ENCODE measurements at places on chromosomes 3 and 15.

DNA sequence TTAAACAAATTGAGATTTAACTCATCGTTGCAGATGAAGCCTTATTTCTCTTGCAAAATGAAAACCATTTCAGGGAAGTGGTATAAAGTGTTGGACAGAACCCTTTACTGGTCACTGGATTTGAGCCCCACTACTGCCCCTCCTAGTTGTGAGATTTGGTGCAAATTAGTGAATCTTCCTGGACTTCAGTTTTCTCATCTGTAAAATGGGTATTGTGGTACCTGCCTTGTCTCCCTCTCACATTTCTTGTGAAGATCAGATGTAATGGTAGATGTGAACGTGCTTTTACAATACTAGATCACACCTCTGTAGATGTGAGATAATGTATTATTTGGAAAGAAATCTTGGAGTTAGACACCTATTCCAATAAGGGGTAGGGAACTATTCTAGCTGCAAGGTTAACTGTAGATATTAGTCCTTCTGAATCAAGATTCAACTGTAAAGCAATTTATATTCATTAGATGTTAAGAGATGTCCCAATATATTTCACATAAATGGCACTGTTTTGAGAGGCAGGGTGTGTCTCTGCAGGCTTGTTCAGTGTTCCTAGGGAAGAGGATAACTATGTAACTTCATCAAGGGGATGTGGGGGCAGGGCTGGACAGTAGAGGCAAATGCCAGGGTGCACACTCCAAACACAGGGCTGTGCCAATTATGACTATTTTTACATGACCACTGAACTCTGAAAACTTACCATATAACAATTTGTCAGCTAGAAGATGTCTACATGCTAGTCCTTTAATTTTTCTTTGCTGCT lies 112.4 kb upstream of the PFN2 start:
- no peak for DNase-seq

- no peak for DNase-seq
Observed at GRCh38 chr3:117398141-117398899, 688.7 kb downstream of the TUSC7 start.

GRCh38 chr3:153621953-153622352 lies 459.9 kb downstream of the RAP2B start:
- peak; percentile 39 for DNase-seq

- no peak for DNase-seq
Observed at GRCh38 chr3:168396861-168397260, 301.1 kb upstream of the GOLIM4 start.

DNA sequence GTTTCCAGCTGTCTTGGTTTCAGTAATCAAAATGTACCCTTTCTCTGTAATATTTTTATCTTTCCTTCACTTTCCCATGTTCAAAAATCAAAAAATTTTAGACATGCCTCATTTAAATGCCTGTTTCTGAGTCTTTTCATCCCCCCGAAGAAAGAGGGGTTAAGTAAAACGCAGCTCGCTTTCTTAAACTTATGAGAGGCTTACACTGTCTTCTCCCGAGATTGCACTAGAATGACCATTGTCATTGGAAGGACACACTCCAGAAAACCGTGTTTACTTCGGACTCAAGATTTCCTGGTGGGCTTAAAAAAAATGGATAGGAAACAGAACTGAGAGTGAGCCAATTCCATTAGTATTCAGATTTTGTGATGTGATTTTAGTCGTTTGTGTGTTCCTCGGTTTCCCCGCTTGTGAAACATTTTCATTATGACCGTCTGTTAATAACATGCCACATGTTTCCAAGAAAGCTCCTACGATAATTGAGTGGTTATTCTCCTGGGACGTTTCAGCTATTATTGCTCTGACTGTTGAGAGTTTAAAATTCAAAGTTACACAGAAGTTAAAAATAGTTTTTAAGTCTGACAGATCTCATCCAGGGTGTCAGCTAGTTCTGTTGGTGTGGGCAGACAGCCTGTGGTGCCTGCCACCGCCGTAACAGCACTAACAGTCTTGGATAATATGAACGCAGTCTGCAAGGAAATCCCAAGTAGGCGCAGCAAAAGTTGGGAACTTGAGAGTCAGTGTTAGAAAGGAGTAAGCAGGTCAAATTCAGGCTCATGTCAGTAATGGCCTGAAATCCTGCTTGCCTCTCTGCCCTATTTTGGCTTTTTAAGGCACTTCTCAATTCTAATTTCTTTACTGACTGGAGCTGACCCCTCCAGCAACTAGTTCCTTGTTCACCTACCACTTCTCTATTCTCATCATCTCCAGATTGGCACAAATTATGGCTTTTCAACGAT lies 1.5 kb downstream of the CRYBG3 start:
- no peak for DNase-seq

- DNase-seq, result no peak
Observed at GRCh38 chr15:78944202-78944625, 632 bp downstream of the CTSH start.

DNA sequence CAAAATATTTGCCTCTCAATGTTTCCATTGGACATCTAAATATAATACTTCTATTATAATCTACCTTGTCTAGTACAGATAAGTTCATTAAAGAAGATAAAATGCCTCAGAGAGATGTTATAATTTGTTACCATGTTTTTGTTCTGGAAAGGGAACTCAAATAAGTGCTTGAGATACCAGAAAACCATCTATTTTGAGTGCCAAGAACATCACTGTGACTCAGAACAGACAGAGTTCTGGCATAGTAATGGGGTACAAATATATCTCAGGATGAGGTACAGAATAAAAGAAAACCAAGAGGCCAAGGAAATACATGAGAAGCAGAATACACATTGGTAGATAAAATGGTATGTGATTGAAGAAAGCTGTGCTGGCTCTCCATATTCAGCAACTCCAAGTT lies 58.9 kb downstream of the IMPG2 start:
- no peak for DNase-seq

DNA sequence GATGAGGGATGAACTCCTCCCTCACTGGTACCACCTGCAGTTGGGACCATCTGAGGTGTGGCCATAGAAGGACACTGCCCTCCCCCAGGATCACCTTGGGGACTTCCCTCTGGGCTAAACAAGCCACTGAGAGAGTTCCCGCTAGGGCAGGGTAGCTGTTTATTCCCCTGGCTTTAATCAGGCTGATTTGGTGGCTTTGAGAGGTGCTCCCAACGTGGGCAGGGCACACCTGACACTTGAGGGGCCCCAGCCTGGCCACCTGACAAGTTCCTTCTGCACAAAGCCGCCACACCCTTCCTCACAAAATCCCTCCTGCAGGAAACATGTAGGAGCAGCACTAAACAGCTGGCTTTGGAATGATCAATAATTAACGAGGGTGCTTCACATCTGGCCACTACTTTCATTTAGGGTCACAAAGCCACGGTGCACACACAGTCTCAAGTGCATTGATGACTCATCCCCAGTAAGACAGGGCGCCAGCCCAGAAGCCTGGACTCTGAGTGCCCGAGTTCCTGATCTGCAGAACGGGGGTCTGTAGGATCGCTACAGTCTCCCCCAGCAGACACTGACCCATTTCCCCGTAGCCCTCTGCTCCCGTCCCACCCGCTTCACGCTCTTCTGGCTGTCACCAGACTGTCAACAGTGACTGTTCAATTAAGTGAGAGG lies 75.1 kb downstream of the ATP10A start:
- no peak for DNase-seq

DNA sequence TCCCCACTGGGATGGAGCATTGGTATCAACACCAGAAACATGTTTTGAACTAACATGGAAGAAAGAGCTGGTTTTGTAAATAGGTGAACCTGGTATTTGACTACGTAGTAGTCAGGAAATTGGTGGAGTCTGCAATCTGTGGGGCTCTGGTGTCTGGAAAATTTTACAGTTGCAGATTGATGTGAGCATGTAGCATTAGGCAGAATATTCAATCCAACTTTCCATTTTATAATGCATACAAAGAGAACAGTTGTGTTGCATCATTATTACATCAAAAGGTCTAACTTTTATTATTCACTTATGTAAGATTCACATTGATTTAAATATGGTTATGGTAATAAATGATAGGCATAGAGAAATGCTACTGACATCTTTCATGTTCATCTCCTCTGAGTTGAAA lies 340.0 kb downstream of the ZNF385D start:
- no peak for DNase-seq

DNA sequence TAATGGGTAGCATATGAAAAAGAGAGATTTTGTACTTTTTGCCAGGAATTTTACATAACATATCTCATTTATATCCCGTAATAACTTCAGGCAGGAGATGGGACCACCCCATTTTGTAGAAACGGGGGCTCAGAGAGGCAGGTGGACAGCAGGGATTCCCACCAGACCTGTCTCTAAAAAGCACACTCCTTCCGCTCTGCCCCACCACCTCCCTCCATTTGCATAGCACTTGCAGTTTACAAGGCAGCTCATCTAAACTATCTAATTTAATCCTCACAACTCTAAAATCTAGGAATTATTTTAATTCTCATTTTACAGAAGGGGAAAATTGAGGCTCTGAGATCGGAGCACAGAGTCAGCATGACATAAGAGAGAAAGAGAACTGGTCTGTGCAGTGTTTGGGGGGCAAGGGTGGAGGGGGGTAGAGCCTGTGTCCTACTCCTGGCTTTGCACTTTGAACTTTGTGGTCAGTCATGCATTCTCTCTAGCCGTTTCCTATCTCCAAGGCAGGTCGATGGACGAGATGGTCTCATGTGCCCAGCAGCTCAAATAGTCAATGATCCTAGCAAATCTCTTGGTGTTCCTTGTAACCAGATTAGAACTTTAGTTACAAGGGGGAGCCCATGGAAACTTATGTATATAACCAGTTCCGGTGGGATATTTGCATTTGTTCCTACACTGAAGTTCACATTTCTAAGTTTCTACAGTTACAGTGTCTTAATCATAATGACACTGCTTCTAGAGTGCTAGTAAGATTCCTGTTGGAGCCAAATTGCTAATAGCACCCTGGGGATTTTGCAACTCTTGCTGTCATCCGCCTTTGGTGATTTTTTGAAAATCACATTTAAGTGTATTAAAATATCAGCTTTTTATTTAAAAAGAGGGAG lies 18.6 kb downstream of the CRYGS start:
- no peak for DNase-seq

- no peak for DNase-seq
Observed at GRCh38 chr3:58607816-58608215, 30.6 kb upstream of the FAM107A start.

- DNase-seq, result no peak
Observed at GRCh38 chr3:23940775-23941174, 4.3 kb upstream of the NR1D2 start.

DNA sequence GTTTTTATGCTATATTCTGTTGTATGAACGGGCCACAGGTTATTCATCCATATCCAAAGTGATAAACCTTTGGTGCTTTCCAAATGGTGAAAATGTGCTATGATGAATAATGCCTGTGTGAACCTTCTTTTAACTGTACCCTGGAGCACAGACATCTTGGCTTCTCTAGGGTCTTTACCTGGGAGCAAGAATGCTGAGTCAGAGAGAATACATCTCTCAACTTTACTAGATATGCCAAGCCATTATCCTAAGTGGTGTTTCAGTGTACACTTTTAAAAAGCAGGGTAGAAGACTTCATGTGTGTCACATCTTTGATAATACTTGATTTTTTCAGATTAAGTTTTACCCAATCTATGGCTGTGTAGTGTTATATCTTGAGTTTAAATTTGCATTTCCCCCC lies 23.5 kb upstream of the XYLB start:
- no peak for DNase-seq

DNA sequence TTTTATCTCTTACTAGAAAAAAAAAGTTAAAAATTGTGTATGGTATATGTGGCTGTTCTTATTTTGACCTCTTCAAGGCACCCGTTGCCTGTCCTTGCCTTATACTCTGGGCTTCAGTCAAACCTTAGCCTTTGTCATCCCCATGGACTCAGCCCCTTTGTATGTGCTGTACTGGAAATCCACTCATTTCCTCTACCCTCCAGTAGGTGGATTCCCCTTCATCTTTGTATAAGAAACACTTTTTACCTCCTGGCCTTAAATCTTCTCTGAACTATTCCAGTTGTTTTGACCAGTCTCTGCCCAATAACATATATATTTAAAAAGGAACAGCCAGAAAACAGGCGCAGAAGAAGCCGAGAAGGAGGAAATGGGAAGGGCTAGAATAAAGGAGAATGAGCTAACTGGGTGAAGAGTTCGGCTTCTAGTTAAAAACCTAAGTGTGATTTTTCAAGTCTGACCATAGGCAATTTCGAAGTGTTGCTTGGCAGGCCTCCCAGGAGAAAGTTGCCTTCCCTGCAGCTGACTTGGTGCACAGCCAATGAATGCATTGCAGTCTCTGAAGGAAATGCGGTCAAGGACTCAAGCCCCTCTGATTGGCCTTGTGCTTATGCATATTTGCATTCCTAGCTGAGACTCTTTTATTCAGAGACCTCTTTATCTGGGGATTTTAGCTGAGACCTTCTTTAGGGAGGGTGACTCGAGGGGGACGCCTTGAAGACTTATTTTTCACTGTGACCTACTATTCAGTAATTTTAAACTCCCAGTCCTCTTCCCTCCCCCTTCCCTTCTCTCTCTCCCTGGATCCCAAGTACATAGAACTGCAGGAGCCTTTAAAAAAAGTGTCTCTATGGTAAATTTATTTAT lies 277.4 kb downstream of the ROBO1 start:
- no peak for DNase-seq

DNA sequence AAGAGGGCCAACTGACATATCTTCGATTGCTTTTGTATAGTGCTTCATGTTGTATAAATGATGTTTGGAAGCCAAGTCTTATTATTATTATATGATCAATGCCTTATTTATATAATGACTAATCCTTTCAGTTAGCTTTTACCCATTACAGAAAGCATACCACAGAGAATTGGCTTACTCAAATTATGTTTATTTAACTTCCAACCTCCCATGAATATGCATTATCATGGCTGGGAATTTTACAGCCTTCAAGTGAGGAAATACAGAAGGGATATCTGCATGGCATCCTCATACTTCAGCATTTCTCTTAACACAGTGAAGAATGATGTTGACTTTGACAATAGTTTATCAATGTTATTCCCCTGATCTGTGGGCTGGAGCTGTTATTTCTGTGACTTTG lies 225.9 kb upstream of the GAP43 start:
- DNase-seq, result no peak

- no peak for DNase-seq
Observed at GRCh38 chr3:161177991-161178390, 43.1 kb upstream of the NMD3 start.

GRCh38 chr15:40928821-40929659 lies at the start of gene DLL4:
DLL4 (plus strand) TSS chr15:40929340; CDS start chr15:40929669, 329 bp downstream.
- DNase-seq, result no peak

- peak; percentile 63 for DNase-seq
Observed at GRCh38 chr3:40191850-40192448, 117.6 kb upstream of the EIF1B start.

- DNase-seq, result no peak
Observed at GRCh38 chr3:48636149-48636655, 941 bp upstream of the SLC26A6 start.

GRCh38 chr3:143265501-143266070 lies 146.0 kb downstream of the CHST2 start:
- DNase-seq, result no peak

Data from CD4-positive, alpha-beta T cell treated with Interleukin-21 for 1 hour (primary cell).